ENCODE measurements at places on chromosomes 1 and 21. TPM values are rescaled to one million over a fixed set of nuclear protein-coding genes. Genes with fewer than 3 reads are reported as not detected.

PLEKHM2 gene
- 59.1 TPM for total RNA-seq

KRTAP13-2 gene
- not detected for total RNA-seq

PEX11B gene
- 42.5 TPM for total RNA-seq

ETV3L gene
- not detected for total RNA-seq
